SK-N-DZ (cell line): ENCODE measurements at places on chromosomes 16 and 17.

- no peak for DNase-seq
These were observed 14.7 kb upstream of the PLLP start for GRCh38 chr16:57299009-57299718.

DNA sequence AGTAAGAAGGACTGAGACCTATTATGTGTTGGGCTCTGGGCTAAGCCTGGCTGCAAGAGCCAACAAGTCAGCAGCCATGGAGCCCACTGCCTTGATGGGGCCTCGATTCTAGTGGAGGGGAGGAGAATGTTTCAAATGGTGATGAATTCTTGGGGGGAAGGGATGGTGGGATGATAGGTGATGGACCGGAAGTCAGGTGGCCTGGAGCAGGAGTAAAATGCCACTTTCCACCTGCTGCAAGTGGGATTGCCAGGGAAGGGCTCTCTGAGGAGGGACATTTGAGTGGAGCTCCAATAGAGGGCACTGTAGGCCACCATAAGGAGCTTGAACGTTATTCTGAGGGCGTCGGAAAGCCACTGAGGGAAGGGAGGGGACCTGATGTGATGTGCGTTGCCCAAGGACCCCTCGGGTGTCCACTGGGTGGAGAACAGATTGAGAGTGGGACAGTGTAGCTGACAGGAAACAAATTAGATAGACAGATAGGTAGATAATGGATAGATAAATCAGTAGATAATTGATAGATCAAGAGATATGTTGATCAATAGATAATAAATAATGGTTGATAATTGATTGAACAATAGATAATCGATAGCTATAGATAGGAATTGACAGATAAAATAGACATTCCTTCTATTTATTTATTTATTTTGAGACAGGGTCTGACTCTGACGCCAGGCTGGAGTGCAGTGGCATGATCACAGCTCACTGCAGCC lies 18.2 kb upstream of the NXPH3 start:
- peak; percentile 80 for DNase-seq

- DNase-seq, result no peak
These were observed 78.2 kb downstream of the NXN start for GRCh38 chr17:901191-901950.

DNA sequence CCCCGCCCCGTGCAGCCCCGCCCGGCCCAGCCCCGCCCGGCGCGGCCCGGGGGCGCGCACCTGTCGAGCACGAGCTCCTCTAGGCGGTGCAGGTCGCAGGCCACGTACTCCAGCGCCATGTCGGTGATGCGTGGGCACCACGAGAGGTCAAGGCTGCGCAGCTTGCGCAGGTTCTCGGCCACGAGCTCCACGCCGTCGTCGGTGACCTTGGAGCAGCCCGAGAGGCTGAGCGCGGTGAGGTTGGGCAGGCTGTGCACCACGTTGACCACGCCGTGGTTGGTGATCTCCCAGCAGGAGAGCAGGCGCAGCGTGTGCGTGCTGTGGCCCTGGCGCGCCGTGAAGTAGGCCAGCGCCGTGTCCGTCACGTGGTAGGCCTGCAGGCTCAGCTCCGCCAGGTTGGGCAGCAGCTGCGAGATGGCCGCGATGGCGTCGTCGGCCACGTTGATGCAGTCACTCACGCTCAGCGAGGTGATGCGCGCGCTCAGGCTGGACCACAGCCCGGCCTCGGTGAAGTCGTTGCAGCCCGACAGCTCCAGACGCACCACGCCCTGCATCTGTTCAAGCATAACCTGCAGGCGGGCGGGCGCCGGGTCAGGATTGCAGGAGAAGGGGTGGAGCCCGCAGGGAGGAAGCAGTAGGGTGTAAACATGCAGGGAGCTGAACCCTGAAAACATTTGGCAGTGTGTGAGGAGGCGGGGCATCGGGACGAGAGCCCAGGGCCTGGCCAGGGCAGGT lies 5.3 kb upstream of the WDR24 start:
- DNase-seq, result no peak

GRCh38 chr17:62597920-62598319 lies 29.6 kb upstream of the MRC2 start:
- no peak for DNase-seq

GRCh38 chr17:82247182-82247823 lies 18.5 kb downstream of the SLC16A3 start:
- no peak for DNase-seq

DNA sequence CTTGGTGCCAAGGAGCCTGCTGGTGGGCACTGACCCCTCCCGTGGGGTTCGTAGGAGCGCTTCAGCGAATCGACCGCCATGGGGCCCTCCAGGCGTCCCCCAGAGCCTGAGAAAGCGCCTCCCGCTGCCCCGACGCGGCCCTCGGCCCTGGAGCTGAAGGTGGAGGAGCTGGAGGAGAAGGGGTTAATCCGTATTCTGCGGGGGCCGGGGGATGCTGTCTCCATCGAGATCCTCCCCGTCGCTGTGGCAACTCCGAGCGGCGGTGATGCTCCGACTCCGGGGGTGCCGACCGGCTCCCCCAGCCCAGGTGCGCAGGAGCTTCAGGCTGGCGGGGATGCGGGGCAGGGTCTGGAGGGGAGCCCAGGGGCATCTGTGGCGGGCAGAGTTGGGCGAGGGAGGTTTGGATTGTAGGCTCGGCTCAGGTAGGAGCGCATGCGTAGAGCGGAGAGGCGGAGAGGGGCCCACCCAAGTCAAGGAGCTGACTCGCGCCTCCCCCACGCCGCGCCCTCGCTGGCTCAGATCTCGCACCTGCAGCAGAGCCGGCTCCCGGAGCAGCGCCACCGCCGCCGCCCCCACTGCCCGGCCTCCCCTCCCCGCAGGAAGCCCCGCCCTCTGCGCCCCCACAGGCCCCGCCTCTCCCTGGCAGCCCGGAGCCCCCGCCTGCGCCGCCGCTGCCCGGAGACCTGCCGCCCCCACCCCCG lies 19.8 kb downstream of the FMNL1 start:
- peak; percentile 49 for DNase-seq

DNA sequence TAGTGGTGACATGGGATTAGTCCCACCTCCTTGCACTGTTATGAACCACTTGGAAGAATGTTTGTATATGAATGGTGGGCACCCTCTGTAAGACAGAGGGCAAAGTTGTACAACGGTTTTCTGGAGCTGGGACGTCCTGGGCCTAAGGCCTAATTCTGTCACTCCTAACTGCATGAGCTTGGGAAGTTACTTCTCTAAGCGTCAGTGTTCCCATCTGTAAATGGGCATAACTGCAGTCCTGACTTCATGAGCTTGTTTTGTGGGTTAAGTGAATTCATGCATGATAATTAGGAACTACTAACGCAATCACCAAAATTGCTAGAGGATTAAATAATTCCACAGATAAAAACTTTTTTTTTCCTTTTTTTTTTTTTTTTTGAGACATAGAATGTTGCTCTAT lies 1.8 kb downstream of the TBC1D16 start:
- DNase-seq, result no peak

DNA sequence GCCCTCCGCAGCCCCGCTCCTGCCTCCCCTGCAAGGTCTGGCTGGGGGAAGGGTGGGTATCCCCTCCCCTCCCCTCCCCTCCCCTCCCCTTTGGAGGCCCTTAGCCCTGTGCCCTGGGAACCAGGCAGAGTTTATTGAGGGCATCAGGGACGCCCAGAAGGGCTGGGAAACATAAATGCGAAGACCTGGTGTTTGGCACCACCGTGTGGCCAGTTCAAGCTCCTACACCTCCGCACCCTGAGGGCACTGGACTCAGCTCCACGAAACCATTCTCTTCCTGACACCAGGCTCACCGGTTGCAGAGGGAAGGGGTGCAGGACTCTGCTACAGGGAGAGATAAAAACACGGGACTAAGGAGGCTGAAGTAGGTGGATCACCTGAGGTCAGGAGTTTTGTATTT lies 1.0 kb upstream of the AIPL1 start:
- peak; percentile 70 for DNase-seq

DNA sequence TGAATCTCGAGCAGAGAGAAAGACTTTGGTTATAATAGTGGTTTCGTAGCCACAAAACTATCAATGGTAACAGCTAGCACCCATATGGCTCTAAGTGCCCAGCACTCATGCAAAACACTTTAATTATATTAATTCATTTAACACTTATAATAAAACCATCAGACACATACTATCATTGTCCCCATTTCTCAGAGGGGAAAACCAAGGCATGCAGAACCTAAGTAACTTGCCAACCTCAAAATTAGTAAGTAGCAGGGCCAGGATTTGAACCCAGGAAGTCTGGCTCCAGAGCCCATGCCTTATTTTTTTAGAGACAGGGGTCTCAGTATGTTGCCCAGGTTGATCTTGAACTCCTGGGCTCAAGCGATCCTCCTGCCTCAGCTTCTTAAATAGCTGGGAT lies 145.6 kb upstream of the HS3ST2 start:
- DNase-seq, result no peak

GRCh38 chr17:42337442-42337841 lies 49.1 kb downstream of the STAT5A start:
- no peak for DNase-seq

GRCh38 chr16:28504707-28505404 lies 1.8 kb downstream of the IL27 start:
- no peak for DNase-seq

- no peak for DNase-seq
These were observed 63.4 kb downstream of the LMF1 start for GRCh38 chr16:907361-907760.

DNA sequence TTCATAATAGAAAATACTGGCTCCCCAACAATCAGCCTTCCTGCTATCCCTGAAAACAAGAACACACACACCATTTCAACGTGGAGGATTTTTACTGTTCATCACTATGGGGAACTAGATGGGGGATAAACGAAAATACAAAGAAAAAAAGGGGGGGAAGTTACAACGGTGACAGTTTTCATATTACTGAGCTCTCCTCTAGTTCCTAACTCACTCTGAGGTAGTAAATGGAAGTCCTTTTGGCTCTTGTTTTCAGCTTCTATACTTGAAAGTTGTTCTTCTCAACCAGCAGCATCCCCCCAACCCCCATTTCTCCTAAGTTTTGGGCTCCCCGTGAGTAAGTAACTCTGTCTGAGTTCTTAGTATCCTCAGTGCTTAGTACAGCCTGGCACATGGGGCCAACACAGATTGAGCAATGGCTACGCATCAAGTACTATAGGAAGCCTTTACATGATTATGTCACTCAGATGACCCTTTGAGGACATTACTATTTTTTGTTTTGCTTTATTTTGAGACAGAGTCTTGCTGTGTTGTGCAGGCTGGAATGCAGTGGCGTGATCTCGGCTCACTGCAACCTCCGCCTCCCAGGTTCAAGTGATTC lies 4.2 kb upstream of the CORO7 start:
- DNase-seq, result no peak
